Esophagus mucosa (tissue), 1 donor: ENCODE measurements at places on chromosomes 3 and 15.

DNA sequence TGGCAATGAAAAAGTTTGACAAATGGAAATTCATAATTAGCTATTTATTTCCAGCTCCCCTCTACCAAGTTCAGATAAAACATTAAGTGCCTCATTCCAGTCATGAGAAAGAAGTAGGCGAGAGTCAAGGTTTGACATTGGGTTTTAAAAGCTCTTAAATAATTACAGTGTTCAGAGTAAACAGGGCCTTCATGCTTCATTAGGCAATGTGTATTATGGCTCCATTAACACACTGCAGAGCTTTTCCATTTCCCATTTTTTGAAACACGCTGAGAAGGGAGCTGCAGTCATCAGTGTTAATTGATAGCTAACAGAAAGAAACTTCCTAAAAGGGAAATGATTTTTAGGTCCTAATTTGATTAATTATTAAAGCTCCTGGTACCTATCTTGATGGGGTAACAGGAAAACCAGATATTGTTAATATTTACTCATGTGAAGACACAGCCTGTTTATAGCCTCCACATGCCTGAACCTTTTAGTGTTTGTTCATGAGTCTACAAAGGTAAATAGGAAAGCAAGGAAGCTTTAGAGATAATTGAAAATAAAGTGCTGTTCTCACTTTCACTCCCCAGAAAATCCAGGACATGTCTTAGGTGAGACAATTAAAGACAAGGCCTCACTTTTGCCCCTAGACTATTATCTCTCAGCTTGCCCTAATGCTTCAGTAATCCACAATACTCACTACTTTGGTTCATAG lies 28.7 kb downstream of the SST start:
- no peak for ATAC-seq

DNA sequence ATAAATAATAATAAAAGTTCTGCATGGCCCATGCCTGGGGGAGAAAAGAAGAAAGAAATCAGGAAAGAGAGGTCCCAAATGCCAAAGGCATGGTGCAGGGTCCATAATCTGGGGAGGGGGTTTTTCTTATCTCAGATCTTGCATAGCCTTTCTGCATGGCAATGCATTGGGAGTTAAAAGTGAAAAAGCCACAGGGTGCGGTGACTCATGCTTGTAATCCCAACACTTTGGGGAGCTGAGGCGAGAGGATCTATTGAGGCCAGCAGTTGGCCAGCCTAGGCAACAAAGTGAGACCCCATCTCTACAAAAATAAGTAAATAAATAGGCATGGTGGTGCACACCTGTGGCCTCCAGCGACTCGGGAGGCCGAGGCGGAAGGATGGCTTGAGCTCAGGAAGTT lies 76.8 kb upstream of the GATA2 start:
- no peak for ATAC-seq

- ATAC-seq, result peak; percentile 32
These were observed 33.1 kb downstream of the KLHL25 start for GRCh38 chr15:85761635-85762034.

DNA sequence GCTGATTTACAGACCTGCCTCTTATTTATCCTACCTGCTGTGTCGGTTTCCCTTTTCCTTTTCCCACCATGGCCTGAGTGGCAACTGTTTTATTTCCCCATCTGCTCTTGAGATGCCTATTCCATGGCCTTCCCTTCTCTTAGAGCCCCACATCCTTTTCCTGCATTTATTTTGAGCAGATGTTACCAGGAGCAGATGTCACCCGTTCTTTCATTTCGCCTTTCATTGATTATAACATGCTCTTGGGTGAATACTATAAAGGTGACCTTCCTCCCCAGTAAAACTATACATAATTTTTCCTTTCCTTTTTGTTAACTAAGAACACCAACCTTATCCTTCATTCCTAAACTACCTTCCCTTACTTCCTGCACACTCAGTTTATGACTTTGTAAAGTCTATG lies 8.5 kb upstream of the P2RY1 start:
- no peak for ATAC-seq

GRCh38 chr3:82031596-82031995 lies 270.2 kb upstream of the GBE1 start:
- ATAC-seq, result no peak
